Cerebellum (tissue), 4 donors: ENCODE measurements at places on chromosomes 3 and 15. TPM values are rescaled to one million over a fixed set of nuclear protein-coding genes. Genes with fewer than 3 reads are reported as not detected.

GRCh38 chr3:52399131-52399530, 45.8 kb downstream of the SEMA3G start:
- no peak for DNase-seq

The SPINT1 gene
- 7.7 TPM for total RNA-seq

The CAND2 gene
- 18.2 TPM for total RNA-seq

DNA sequence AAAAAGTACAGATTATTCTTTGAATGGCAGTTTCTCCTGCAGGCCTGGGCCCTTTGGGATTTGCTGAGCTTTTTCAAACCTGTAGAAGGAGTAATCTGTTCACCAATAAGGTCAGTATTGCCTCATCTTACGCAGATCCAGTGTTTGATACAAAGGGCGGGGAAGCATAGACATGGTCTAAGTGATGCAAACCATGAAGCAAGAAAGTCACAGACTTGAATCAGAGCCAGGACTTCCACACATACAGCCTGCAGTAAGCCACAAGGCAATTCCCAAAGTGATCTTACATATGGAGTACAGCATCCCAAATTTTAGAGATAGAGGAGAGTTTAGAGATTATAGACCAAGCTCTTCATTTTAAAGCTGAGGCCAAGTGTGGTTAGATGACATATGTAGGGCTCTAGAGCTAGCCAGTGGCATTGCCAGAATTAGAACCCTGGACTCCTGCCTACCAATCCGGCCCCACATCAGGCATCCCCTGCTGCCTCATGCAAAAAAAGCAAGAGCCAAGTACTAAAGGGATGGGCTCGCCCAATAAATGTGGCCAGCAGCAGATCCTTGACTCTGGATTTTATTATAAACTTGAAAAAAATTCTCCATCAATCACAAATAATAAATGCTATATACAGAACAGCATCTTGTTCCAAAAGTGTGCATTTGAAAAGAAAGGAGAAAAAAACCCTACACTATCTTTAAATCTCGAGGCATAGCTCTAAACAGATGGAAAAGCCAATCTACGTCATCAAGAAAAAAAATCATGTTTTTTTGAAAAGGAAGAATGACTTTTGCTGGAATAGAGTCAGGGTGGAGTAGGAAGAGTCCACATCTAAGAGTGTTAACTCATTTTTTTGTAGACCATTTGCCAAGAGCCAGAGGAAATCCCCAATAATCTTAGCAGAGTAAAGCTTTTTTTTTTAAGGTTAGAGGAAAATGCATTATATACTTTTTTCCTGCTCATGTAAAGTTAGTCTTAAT, 24.0 kb downstream of the ABI3BP start:
- no peak for DNase-seq

DNA sequence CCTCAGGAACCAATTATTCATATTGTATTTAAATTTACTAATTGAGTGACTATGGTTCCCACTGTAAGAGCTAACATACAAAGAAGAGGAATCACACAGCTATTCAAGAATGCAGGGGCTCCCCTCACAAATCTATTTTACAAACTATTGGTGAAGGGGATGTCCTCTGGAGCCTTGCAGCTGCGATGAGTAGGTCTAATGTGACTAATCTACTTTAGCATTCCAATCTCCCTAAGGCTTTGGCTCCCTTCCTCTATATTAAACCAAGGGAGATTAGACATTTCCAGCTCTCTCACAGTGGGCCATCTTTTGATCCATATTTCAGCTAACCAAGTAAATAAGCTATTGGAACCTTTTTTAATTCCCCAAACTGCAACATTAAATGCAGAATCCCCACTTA, 514.2 kb upstream of the BCHE start:
- no peak for DNase-seq

DNA sequence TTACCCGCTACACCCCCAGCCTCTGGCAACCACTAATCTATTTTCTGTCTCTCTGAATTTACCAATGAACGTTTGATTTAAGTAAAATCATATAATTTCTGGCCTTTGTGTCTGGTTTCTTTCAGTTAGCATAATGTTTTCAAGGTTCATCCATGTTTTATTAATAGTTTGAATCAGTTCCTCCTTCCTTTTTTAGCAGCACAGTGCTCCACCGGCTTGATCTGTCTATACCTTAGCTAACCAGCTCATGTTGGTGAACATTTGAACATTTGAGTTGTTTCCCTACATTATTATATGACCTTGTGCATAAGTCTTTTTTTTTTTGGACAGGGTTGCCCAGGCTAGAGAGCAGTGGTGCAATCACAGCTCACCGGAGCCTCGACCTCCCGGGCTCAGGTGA, 33.3 kb downstream of the PDE8A start:
- DNase-seq = no peak

- DNase-seq = no peak
These were observed 48.7 kb downstream of the CADM2 start for GRCh38 chr3:85007195-85008094.

- DNase-seq = no peak
These were observed 28.9 kb downstream of the ITGB5 start for GRCh38 chr3:124858275-124858674.

- DNase-seq = no peak
These were observed 49.5 kb upstream of the SELENOK start for GRCh38 chr3:53941184-53941583.

GRCh38 chr15:90201944-90202375, 830 bp downstream of the SEMA4B start:
- no peak for DNase-seq

DNA sequence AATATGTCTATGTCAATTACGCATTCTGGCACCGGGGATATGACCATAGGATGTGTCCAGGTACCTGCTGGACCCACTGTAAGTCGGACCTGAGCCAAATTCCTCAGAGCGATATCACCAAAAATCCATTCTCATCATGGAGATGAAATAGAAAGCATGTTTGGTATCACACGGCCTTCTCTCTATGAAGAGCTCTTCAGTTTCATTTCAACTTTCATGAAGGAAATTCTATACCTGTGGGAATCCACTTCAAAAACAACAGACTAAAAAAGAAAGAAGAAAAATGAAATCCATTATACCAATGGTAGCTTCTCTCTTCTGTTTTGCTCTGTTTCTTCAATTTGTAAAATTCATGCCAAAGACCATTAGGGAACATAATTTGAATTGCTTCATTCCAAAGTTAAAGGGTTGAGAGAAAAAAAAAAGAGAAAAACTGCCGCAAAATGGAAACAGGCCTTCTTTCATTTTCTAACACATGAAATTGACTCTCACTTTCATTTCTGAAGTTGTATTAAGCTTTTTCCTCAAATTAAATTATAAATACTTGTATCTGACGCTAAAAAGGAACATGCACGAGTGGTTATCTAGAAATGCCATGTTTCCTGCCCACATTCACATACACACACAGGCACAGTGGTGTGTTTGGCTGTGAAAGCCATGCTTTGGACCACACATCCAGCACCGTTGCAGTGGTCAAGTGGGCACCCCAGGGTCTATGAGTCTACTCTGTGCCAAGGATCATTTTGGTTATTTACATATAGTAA, 46.9 kb upstream of the DIPK2A start:
- no peak for DNase-seq
